ENCODE measurements at places on chromosomes 11 and 22.

GRCh38 chr11:64385945-64386704 is 27.2 kb downstream of the RPS6KA4 start:
- no peak for DNase-seq

DNA sequence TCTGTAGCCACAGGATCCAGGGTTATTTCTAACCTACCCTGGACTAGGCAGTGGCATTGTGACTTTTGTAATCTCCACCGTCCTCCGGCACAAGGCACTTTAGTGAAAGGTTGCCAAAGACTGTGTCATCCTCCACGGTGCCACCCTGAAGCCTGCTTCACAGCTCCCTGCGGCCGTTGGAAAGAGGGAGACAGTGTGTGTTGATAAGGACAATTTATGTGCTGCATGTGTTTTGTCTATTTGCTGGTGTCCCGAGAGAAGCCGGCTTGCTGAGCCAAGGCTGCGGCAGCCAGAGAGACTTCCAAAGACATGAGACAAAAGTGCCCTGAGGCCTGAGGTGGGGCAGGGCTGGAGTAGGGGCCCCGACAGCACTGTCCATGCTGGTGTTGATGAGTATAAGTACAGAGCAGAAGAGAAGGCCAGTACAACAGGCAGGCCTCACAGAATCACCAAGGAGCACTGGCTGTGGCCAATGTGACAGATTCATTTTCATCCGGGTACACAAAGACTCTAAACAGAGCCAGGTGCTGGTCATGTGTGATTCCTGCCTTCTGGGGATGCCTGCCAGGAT is 40.9 kb downstream of the GALNT18 start:
- DNase-seq = no peak

- no peak for DNase-seq
Measured at GRCh38 chr11:76734456-76735420, 48.4 kb upstream of the TSKU start.

DNA sequence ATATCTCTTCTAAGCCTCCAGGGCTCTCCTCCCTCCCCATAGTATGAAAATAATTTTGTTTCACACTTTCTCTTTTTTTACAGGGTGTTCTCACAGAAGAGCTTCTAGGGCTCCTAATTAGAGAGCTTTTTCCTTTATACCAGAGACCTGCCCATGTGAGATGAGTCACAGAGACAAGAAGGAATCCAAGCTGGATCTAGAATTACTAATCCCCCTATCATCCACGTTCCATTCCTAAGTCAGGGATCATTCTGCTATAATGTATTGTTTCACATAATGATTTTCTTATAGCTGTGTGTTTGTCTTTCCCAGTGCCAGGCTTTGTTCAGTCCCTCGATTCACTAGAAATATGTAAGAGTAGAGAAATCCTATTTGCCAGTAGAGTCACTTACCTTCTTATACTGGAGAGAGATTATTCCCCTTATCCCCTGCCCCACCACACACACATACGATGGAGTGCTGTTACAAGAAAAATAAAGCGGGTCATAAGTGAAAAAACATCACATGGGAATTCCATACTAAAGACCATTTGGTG is 778.3 kb upstream of the LRRC4C start:
- no peak for DNase-seq

DNA sequence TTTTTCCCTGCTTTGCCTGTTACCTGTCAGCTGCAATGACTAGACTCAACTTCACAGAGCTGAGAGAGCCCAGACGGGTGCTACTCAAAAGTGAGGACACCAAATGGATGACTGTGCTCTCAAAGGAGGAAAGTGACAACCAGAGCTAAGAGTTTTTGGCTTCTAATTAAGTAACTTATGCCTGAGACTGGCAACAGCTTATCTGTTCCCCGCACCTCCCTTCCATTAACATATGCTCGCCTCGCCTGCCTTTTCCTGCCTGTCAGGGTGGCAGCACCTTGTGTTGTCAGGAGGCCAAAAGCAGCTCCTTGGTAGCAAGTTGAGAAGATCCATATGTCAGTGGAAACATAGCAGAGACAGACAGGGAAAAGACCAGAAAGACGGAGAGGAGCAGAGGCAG is 573.9 kb upstream of the KIRREL3 start:
- DNase-seq = no peak

GRCh38 chr22:38271927-38272372 is 860 bp downstream of the TMEM184B start:
- no peak for DNase-seq

DNA sequence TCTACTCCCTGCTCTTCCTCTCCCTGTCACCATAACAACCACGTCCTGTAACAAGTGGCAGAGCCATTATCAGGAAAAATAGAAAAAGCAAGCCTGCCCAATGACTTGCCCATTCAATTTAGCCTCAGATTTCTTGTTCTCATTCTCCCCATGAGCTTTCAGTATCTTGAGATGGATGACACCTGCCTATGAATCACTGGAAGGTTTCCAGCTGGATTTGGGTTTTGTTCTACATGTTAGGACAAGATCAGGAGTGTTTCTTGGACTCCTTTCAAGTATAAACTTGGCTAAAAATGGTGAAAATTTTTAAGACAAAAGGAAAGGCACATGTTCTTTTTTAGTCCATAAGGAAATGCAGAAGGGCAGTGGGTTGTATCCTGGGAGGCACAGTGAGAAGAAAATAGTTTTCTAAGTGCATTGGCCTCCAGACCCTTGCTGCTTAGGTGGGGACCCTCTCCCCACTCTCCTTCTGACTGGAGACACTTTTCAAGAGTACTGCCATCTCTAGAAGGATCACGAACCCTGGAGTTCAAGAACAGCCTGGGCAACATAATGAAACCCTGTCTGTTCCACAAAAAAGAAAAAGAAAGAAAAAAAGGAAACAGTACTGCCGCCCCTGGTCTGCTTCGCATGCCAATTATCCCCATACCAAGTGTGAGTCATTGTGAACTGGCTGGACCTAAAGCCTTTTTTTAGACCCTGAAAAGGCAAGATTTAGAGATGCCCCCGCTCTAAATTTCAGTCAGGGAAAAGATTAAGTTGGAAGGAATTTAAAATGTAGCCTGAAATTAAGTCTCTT is 51.0 kb downstream of the MTNR1B start:
- no peak for DNase-seq

DNA sequence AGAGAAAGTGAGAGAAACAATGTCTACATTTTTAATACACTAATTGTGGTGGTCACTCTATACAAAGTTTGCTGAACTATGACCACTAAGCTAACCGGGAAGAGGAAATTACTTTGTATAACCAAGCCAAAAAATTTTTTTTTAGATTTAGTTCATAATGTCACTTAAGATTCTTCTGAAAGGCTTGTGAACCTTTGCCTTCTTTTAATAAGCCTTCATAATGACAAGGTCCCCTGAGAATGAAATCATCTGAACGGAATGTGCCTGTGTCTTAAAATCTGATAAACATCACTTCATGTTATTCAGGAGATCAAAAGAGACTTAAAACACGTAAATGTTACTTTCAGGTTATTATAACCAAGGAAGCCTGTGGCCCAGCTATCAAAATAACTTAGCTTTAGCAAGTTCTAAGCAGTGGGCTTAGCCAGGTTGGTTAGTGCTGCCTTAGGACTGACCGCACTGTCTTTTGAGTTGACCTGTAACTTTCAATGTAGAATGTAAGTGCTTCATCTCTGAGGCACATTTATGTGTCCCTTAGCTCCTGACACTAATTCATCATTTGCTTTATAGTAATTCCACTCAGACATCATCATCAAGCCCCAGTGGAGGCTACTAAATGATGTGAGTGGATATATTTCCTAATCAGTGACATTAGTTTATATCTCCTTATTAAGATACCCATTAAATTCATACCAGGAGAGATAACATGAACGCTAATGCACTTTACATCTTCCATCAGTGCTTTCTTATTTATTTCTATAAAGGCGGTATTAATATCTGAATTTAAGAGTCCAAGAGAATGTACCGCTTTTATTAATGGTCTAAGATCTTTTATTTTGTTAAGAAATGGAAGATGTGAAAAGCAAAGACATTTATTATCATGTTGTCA is 122.5 kb downstream of the WNT11 start:
- no peak for DNase-seq

DNA sequence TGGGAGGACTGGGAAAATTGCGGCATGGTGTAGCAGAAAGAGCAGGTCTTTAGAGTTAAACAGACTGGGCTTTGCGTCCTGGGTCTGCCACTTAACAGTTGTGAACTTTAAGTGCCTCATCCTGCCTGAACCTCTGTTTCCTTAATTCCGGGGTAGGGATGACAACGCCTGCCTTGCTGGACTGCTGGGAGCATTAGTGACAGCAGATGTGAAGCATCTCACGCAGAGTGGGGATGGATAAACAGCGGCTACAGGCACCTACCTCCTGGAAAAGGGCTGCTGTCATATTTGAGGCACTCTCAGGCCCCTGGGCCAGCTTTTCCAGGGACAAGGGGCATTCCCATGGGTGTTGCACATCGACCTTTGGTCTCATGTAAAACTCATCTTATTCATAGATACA is 572.2 kb downstream of the TBC1D22A start:
- no peak for DNase-seq

DNA sequence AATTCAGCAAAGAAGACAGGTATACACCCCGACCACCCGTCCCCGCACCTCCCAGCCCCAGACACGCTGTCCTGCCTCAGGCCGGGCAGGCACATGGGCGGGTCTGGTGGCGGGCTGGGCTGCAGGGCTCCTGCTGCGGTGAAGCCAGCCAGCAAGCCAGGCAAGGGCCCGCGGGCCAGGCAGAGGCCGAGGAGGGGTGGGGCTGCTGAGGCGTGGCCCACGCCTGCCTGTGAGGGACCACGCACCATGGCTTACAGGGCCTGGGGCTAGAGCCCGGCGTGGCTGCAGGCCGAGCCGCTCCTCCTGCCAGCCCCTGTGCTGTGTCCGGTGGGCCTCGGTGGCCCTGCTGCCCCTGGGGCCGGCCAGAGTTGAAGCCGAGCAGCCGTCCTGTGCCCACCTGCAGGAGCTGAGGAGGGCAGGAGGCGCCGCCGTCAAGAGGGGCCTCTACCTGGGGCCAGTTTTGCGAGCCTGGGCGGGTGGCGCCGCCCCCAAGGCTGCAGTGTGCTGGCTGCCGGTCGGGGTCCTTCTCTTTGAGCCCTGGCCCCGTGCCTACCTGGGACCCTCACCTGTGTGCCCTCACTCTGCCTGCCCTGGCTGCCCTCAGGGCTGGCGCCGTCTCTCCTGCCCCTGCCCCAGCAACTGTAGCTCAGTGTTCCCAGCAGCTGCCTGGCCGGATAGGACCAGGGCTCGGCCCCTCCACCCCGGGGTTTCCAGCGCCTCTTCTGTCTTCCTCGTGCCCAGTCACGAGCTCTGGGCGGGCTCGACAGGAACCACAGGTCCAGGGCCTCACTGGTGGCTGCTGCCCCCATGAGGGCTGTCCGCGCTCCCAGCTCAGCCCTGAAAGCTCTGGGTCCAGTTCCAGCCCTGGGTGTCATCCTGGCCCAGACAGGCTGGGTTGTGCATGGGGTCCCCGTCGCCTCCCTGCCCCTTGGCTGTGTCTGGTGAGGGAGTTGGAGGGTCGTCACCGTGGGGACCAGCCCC is 38.4 kb downstream of the MOB2 start:
- no peak for DNase-seq

Data from AG09319 (cell line).